ENCODE measurements at places on chromosomes 1 and 21. TPM values are rescaled to one million over a fixed set of nuclear protein-coding genes. Genes with fewer than 3 reads are reported as not detected.
A peak's percentile ranks its signal among the peaks of the same experiment; 100 is the strongest.

- DNase-seq = peak; percentile 41
Observed at GRCh38 chr1:248834343-248834940, 3.6 kb upstream of the ZNF672 start.

C1orf87 gene
- total RNA-seq = not detected

- peak; percentile 73 for DNase-seq
Observed at GRCh38 chr1:154419620-154420571, 14.8 kb downstream of the IL6R start.

DCST2 gene
- total RNA-seq = 1.8 TPM

GRCh38 chr1:54121482-54122134, 31.2 kb downstream of the CDCP2 start:
- peak; percentile 79 for DNase-seq

DMBX1 gene
- 0.54 TPM for total RNA-seq

STIL gene
- total RNA-seq = 34.7 TPM

- no peak for DNase-seq
Observed at GRCh38 chr1:6491966-6492365, 499 bp upstream of the PLEKHG5 start.

DNA sequence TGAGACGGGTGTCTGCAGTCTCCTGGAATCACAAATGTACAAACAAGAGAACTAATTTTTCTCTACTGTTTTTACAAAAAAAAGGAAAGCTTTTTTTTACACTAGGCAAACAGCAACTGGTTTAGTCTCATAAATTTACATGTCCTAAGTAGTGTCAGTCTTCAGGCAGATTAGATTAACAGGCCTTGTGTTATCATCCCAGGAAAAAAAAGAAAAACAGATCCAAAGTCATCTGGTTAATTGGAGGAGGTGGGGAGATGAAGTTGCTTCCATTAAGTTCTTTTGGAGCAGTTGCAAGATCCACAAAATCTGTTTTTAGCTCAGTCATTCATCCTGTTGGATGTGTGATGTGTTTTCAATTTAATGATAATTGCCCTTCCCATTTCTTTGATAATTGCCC, 363.5 kb upstream of the ADGRL2 start:
- DNase-seq = no peak

GRCh38 chr1:182181167-182181572, 119.7 kb upstream of the ZNF648 start:
- no peak for DNase-seq

GRCh38 chr21:26920055-26920454, 46.8 kb downstream of the ADAMTS5 start:
- DNase-seq = no peak

DNA sequence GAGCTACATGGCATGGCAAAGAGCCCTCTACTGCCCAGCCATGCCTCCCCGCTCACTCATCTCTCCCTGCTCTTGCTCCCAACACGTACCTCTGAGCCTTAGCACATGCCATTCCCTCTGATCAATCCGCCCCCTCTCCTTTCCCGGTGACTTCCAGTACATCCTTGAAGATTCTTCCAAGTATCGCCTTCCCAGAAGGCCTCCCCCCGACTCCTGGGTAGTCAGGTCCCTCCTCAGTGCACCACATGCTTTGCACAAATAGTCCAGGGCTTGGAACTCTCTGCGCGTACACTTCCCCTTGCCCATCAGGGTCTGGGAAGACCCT, 77.0 kb upstream of the IFFO2 start:
- DNase-seq = peak; percentile 20

CD48 gene
- total RNA-seq = 231 TPM
